ENCODE measurements at places on chromosomes 16 and 17.

- no peak for DNase-seq
These were observed 2.3 kb downstream of the DDX19A start for GRCh38 chr16:70348991-70349390.

DNA sequence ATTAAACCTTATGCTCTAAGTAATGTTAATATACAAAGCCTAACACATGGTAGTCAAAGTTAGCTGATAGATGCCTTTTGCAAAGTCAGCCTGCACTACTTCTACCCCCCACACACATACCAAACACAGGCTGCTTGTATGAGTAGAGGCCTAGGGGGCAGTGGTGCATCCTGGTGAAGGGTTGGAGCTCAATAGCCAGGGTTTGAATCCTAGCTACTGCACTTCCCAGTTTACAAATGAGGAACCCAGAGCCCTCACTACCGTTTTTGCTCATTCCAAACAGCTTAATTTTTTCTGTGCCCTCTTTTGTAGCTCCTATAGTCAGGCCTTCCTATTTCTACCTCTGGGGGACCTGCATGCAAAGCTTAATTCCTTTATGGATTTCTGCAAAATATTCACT, 18.9 kb upstream of the HYDIN start:
- DNase-seq = no peak

GRCh38 chr16:10666291-10666690, 28.4 kb downstream of the TEKT5 start:
- no peak for DNase-seq

GRCh38 chr17:21545064-21545463, 147.3 kb upstream of the KCNJ18 start:
- no peak for DNase-seq

DNA sequence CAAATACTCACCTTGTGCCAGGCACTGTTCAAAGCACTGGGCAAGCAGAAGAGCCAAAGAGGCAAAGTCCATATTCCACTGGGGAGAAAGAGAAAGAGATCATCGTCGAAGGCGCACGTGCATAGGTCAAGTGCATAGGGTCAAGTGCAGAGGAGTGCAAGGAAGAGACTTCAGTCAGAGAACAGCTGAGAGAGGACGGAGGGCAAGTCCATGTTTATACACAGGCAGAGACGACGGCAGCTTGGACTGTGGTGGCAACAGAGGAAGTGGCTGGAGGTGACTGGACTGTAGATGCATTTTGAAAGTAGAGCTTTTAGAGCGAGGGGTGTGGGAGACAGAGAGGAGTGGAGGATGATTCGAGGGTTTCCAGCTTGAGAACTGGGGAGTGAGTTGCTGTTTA, 74.7 kb upstream of the SDK2 start:
- no peak for DNase-seq

- DNase-seq = no peak
These were observed 28.2 kb downstream of the METRNL start for GRCh38 chr17:83107656-83108048.

GRCh38 chr16:80946481-80946880, 60.2 kb downstream of the CMC2 start:
- DNase-seq = no peak

- DNase-seq = no peak
These were observed 8.8 kb downstream of the TUBB3 start for GRCh38 chr16:89931964-89932363.

GRCh38 chr17:27206447-27206846, 87.5 kb upstream of the WSB1 start:
- no peak for DNase-seq

- DNase-seq = no peak
These were observed 57.7 kb upstream of the SLC25A19 start for GRCh38 chr17:75346906-75347305.

DNA sequence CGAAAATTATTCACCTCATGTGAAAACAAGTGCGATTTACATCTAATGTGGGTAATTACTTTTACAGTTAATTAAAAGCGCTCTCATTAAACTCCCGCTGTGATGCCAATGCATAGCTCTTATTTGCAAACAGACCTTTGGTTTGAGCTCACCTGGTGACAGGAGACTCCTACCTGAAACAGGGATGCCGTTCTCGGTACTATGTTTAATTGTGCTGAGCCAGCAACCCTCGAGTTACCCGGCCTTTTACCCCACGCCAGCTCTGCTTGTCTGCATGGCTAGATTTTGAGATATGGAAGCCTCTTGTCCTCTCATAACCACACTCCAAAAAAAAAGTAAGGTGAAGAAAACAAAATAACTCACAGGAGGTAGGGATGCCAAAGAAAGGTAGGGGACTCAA, 690.4 kb upstream of the RBFOX1 start:
- DNase-seq = no peak

GRCh38 chr16:19400711-19401110, 17.0 kb upstream of the TMC5 start:
- DNase-seq = no peak

DNA sequence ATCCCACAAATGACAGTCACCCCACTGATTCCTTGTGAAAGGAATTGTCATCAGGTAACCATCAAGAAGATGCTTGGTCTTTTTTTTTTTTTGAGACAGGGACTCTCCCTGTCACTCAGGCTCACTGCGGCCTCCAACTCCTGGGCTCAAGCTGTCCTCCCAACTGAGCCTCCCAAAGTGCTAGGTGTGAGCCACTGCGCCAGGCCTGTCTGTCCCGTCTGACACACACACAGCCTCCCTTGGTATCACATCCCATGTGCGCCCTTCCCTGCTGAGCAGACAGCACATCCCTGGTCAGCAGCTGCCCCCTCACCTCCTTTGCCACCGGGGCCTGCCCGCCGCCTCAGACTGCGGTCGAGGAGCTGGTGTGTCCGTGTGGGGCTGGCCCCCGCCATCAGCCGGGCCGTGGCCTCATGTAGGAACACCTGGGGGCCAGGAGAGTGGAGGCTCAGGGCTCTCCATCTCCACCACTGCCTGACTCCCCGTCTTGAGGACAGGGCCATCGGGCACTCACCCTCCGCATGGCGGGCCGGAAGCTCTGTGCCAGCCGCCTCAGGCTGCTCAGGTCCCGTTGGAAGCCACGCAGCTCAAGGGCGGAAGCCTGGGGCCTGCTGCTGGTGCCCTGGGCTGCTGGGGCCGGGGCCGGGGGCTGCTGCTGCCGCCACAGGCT, 23.6 kb downstream of the SREBF1 start:
- no peak for DNase-seq

GRCh38 chr17:42251115-42251514, 25.1 kb downstream of the STAT5B start:
- no peak for DNase-seq

- DNase-seq = no peak
These were observed 14.2 kb upstream of the KREMEN2 start for GRCh38 chr16:2949705-2950352.

DNA sequence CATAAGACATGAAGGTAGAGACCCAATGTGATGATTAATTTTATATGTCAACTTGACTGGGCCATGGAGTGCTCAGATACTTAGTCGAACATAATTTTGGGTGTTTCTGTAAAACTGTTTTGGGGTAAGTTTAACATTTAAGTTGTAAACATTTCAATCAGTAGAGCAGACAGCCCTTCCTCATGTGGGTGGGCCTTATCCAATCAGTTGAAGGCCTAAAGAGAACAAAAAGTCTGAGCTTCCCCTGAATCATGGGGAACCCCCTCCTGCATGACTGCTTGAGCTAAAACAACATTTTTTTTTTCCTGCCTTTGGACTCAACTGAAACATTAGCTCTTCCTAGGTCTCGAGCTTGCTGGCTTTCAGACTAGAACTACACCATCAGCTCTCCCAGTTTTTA, 327.3 kb upstream of the SOX9 start:
- DNase-seq = no peak

GRCh38 chr17:45705123-45706009, 78.8 kb upstream of the CRHR1 start:
- DNase-seq = no peak

DNA sequence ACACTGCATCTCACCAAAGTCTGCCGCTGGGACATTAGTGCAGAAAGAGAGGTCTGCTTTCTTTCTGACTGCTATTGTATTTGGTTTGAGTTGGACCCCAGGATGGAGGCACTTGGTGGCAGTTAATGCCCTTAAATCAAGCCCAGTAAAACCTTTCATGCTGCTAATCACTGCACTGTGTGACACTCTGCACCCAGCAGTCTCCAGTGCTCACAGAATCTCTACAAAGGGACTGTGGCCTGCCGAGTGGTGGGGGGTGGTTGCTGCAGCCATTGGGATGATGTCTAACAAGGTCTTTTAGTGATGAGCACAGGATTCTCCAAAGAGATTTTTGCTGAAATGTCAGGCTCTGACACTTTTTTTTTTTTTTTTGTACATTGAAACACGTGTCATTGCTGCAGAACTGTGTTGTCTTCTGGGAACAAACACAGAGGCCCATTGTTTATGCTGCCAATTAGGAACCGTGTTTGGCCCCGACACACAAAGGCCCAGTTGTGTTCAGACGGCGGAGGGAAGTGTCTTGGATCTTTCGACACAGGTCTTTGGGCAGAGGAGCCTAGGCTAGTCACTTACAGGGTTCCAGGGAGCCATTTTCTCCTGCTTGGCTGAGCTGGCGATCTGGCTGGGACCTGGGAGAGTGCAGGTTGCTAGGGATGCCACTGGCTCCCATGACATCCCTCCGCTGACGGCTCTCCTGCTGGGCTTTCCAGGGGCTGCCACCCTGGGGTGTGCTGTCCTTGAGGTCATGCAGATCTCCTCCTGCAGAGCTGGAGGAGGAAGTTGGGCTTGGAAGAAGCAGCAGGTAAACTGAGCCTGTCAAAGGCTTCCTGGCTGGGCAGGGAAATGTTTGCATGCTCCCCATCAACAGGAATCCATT, 16.2 kb upstream of the TNRC6C start:
- no peak for DNase-seq

DNA sequence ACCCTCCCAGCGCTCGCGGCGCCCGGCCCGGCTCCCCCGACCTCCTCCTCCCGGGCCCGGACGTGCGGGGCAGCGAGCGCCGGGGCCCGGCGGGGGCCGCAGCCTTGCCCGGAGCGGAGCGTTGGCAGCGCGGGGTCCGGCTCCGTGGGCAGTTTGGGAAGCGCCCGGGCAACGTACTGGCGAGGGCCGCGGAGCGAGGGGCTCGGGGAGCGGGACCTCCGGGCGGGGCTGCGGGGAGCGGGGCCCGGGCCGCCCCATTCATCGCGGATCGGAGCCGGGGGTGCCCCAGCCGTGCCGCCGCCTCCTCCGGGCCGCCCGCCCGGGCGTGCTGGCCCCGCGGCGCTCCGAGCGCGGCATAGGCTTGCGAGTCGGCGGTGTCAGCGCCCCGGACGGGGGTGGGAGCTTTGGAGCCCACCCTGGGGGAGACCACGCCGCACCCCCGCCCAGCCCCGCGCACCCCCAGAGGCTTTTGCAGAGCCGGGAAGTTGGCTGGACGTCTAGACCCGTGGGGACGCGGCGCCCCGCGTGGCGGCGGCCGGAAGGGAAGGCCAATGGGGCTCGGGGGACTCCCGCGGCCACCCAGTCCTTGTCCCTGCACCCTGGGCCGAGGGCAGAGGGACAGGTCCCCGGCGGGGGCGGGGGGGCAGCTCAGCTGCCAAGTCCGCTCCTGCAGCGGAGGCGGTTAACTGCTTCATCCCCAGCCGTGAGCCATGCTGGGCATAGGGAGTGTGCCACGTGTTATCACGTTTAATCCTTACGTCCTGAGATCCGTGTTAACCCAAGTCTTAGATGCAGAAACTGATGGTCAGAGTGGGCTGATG, 852 bp downstream of the ZNF469 start:
- DNase-seq = no peak

- no peak for DNase-seq
These were observed 14.2 kb upstream of the CBFB start for GRCh38 chr16:67014634-67015312.

GRCh38 chr17:61805399-61805798, 57.9 kb downstream of the BRIP1 start:
- no peak for DNase-seq
